ENCODE measurements at places on chromosomes 12 and 14.

- DNase-seq: no peak
Observed at GRCh38 chr14:61730756-61731373, 31.4 kb upstream of the SNAPC1 start.

- no peak for DNase-seq
Observed at GRCh38 chr12:94299846-94300245, 151.5 kb downstream of the PLXNC1 start.

GRCh38 chr12:121443193-121443870, 43.4 kb downstream of the RNF34 start:
- peak; percentile 60 for DNase-seq

GRCh38 chr14:96160913-96161310, 43.7 kb upstream of the BDKRB2 start:
- DNase-seq: no peak

Measured in RPMI7951 (cell line).